IPS DF 19.7 (cell line): ENCODE measurements at places on chromosomes 12 and 14.

GRCh38 chr12:57889500-57889989 is 43.0 kb upstream of the CTDSP2 start:
- DNase-seq: no peak

- DNase-seq: no peak
Measured at GRCh38 chr14:87797001-87797400, 196.0 kb downstream of the GALC start.

DNA sequence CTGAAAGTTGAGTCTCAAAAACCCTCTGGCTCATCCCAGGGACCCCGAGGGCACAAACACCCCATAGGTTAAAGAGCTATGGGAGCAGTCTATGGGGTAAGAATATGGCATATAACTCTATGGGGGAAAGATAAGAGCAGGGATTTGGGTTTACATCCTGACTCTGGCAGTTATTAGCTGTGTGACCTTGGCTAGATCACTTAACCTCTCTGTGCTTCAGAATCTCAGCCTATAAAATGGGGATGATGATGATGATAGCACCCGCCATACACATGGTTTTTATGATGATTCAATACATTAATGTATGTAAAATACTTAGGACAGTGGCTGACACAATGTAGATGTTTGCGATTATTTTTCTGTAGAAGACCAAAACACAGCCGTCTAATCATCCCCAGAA is 26.2 kb downstream of the IRF2BPL start:
- no peak for DNase-seq

DNA sequence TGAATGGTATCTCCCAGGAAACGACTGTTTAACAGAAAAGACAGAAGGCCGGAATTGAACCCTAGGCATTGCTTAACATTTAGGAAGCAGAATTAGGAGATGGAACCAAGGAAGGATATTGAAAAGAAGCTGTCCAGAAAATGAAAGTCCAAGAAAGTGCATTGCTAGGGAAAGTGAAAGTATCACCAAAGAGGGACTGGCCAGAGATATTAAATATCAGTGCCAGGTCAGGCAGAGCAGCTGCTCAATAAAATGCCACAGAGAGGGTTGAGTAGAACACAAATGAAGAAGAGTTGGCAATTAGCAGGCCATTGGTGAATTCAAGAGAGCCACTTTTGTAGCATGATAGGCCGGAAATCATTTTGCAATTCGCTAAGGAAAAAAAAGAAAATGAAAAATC is 101.6 kb downstream of the CFAP54 start:
- DNase-seq: no peak

DNA sequence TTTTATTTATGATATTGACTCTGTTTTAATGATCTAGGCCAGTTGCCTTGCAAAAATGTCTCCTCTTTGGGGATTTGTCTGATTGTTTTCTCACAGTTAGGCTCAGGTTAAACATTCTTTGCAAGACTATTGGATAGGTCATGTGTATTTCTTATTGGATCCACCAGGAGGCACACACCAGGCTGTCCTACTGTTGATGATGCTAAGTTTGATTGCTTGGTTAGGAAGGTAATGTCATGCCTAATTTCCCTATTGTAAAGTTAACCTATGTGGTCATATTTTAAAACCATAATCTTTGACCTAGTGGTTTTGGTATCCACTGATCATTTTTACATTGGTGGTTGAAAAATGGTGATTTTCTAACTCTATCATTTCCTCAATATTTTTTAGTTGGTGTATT is 137.1 kb downstream of the BRMS1L start:
- no peak for DNase-seq

DNA sequence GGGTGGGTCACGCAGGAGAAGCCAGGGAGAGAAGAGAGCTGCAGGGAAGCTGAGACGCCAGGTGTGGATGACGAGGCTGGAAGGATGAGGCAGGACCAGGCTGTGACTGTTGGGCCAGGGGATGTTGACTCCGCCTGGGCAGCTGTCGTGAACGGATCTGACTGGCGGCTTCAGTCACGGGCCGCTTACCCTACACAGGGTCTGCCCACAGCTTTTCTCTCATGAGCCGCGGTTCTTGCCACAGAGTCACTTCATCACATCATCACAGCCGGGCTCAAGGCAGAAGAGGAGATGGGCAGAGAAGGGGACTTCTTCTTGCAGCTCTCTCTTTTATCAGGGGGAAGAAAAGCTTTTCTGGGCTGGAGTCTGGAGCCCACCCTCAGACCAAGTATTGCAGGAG is 7.7 kb downstream of the CLBA1 start:
- DNase-seq: no peak

DNA sequence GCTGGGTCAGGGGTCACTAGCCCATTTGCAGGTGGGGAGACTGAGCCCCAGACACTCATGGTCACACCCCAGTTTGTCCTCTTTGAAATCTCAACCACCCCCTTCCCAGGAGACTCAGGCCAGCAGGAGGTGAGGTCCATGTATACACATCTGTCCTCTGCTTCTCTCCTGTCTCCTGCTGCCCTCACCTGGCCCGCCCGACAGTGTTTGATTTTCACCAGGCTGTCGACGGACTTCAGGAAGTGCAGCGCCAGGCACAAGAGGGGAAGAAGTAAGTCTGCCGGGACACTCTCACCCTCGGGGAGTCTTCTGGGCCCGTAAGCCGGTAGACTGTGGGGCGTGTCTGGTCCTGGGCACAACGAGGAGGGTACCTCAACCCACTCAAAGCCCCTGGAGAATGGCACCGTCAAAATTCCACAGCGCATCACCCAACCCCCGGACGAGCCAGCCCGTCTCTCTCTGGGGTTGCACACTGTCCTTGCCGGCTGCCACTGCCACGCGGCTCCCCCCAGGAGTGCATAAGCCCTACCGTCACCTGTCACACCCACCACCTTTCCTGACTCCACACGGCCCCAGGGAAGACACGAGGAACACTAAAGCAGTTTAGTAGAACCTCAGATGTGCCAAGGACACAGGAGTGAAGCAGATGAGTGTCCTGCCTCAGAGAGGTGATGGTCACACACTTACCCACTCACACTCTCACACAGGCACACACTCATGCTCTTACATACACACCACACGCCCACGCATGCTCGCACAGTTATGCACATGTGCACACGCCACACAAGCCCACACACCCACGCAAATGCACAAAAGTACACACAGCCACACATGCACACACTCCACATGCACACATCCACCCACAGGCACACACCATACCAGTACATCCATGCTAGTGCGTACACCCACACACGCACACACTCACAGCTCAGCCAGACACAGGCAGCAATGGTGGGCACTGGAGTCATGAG is 13.1 kb upstream of the SIVA1 start:
- DNase-seq: no peak

GRCh38 chr12:105466231-105466900 is 135.9 kb downstream of the C12orf75 start:
- DNase-seq: no peak

DNA sequence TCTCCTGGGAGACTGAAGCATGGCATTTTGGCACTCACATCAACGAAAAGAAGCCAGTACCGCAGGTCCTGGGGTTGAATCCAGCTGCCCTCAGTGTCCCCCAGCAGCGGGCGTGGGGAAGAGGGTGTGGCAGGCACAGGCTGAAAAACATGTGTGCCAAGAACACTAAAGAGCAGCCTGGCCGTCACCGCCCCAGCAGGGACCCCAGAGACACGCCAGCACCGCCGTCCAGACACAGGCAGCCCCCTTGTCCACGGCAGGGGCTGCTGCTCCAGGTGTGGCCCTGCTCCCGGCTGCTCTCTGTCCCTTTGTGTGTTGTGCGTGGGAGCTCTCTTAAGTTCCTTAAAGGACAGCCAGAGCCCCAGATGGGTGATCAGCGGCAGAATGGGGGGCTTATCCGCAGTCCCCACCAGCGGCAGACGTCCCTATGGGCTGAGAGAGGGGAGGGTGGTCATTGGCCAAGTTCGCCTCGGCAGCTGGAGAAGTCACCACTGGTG is 556 bp downstream of the PHETA1 start:
- DNase-seq: no peak
